ENCODE measurements at places on chromosomes 3 and 15.
A peak's percentile ranks its signal among the peaks of the same experiment; 100 is the strongest.

- peak; percentile 3 for DNase-seq
Measured at GRCh38 chr3:48405343-48405881, 24.5 kb downstream of the PLXNB1 start.

GRCh38 chr3:69044608-69045007, 7.5 kb downstream of the TMF1 start:
- DNase-seq = no peak

- DNase-seq = no peak
Measured at GRCh38 chr15:34259566-34259965, 34.8 kb downstream of the EMC4 start.

GRCh38 chr15:50315814-50316630, 39.0 kb downstream of the GABPB1 start:
- no peak for DNase-seq

- no peak for DNase-seq
Measured at GRCh38 chr3:133119176-133119575, 81.0 kb downstream of the TMEM108 start.

- no peak for DNase-seq
Measured at GRCh38 chr3:101170062-101170771, 150.2 kb downstream of the IMPG2 start.

- peak; percentile 74 for DNase-seq
Measured at GRCh38 chr15:68352401-68353062, 75.0 kb downstream of the FEM1B start.

DNA sequence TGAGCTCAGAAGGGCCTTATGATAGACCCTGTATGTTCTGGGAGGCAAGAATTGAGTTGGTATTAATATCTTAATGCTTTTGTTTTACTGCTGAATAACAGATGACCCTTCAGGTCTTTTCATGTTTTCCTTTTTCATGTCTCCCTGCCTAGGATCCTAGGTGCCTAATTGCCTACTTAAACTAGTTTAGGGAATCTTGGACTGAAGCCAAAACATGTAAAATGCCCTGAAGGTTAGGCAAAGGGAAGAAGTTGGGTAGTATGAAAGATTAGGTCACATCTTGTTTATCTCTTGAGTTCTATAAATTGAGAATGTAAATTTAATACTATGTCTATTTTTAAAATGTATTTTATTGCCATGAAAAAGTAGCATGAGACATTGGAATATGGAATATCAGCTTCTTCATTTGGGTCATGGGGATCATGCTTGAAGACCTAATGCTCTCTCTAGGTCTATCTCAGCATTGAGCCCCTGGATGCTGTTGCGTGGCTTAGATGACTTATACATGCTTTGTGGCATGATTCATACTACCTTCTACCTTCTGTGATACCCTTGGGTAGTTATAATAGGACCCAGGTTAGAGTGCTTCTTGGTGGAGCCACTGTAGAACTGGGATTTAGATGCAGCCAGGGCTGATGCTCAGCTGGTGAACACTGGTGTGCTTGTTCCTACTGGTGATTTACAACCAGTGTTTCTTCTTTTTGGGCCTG, 26.4 kb downstream of the RBM6 start:
- DNase-seq = no peak

DNA sequence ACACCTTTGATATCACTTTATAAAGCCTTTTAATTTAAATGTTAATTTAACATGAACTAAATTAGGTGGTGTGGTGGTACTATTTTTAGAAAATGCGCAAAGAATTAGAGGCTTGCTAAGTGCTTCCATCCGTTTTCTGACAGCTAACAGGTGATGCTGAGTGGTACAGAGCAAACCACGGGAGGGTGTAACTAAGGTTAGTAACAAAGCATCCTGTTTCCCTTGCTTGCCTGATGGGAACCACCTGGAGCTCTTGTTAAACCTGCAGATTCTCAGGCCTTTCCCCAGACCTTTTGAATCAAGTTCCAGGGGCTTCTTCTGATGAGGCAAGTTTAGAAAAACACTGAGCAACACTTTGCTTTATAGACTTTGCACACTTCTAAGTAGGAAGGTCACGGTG, 101.0 kb downstream of the ATG7 start:
- DNase-seq = no peak

DNA sequence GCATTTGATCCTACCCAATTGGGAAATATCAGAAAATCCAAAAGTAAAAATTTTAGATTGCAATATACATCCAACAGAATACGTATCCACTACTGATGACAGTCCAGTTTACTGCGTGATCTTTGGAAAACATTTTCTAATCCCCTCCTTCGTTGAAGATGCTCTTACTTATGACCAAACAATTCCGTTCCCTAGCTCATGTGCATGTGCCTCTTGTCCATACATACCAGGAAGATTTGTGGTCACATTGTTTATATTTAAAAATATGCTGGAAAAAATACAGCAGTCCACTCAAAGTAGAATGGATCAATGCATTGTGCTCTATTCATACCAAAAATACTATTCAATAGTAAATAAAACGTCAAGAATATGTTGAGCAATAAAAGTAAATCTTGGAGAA, 135.3 kb downstream of the CHL1 start:
- DNase-seq = no peak

DNA sequence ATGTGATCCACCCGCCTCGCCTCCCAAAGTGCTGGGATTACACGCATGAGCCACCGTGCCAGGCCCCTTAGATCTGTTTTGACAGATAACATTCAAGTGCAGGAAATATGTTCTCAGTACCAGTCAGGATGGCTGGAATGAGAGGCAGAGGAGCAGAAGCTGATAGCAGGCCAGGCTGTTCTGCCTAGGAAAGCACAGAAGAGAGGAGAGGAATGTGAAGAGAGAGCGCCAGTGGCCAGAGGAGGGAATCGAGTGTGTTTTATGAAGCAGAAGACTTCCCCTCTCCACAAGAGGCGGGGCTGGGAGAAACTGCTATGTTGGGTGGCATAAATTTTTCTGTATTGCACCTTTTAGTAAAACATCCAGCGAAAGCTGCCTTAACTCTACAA, 32.0 kb upstream of the RYK start:
- no peak for DNase-seq

- DNase-seq = no peak
Measured at GRCh38 chr3:82276992-82277391, 515.5 kb upstream of the GBE1 start.

DNA sequence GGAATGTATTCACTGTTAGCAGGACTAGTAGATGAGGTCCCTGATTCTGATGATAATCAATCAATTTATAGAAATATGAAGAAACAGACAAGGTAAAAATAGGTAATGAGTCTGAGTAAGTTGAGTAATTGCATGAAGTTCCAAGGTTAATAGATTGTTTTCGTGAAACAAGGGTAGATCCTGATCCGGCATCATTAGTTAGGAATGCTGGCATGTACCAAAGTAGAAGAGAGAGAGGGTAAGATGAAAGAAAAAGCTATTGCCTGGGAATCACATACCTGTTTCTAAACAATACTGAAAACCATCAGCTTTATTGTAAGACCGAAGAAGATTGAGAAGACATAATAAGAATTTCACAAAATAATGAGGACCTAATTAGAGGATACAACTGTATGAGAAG, 118.1 kb upstream of the ARPP21 start:
- no peak for DNase-seq

DNA sequence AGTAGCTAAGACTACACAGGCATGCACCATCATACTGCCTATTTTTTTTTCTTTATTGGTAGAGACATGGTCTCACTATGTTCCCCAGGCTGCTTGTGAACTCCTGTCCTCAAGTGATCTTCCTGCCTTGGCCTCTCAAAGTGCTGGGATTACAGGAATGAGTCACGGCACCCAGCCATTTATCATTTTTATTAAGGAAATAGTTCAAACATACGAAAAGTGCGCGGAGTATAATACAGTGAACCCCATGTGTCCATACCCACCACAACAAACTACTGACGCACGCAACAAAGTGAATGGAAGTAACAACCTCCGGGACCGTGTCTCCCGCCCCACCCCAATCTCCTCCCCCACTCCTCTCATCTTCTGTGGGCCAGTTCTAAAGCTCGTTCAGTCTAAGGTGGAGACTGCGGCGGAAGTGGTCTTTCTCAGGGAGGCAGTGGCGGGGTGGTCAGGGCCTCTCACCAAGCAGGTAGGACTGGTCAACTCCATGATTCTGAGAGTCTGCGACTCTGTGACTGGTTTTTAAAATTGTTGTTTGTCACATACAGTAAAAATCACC, 42.1 kb downstream of the DNAJB8 start:
- no peak for DNase-seq

GRCh38 chr15:64009241-64009640, 37.0 kb downstream of the DAPK2 start:
- peak; percentile 35 for DNase-seq

DNA sequence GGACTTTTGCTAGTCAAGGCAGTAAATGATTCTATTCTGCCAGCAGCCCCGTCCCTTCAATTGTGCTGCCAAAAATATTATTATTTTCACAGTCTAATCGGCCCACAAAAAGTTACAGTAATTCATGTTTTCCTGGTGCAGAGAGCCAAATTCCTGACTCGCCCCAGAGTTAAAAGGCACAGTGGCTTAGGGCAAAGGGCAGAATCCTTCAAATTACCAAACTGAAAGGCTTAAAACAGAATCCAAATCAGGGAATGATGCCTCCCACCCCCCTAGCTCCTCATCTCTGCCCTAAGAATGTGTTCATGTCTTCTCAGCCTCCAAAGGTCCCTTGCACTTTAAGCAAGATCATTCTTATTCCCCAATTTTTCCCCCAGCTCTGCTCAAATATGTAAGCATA, 477.8 kb upstream of the PROK2 start:
- DNase-seq = no peak

DNA sequence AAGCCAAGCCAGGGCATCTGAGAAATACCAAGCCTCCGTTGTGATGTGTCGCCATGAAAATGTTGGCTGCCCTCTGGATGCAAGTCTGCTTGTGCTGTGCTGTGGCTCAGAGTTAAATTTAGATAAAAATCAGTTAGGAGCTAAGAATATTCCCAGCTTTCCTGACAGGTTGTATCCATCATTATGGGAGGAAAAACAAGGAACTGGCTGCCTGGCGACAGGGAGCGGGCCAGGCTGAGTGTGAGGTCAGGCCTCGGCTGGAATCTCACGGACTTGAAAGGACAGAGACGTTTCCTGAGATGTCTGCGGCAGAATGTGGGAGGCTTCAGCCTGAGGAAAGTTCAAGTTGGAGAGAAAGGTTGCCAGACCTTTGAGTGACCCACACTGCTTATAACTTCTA, 213.8 kb downstream of the THSD4 start:
- no peak for DNase-seq

DNA sequence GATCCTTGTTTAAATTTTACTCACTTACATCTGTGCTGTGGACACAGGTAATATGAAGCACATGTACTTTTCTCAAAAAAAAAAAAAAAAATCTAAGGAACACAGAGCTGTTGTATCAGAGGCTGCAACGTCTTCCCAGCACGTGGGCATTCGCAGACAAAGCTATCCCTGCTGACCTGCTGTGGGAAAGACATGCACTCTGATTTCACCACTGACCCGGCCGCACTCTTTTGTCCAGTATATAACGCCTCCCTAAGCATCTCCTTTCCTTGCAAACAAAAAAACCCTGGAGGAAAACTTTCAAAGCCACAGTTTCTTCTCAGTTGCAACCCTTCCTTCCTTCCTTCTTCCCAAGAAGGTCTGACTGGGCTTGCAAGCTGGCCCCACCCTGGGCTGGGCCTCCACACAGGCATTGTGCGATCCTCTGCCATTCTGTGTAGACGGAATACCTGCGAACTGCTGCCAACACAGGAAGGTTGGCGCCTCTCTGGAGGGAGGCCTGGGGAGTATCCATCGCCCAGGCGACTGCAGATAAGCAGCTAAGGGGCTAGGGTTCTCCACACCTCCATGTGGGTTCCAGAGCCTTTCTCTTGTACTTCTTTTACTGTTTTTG, 50.8 kb downstream of the SLC12A8 start:
- DNase-seq = no peak

- DNase-seq = no peak
Measured at GRCh38 chr15:57751177-57751800, 44.8 kb downstream of the POLR2M start.

GRCh38 chr3:98814817-98815420, 51.8 kb downstream of the ST3GAL6 start:
- DNase-seq = no peak

- no peak for DNase-seq
Measured at GRCh38 chr3:51937611-51938450, 3.9 kb downstream of the RRP9 start.

GRCh38 chr15:66957431-66957720, 108.0 kb upstream of the SMAD3 start:
- no peak for DNase-seq
